ENCODE measurements at places on chromosomes 16 and 17. TPM values are rescaled to one million over a fixed set of nuclear protein-coding genes. Genes with fewer than 3 reads are reported as not detected.
A peak's percentile ranks its signal among the peaks of the same experiment; 100 is the strongest.

The CA7 gene
- not detected for total RNA-seq

The PDIA2 gene
- 2.7 TPM for total RNA-seq

The TBC1D3 gene
- not detected for total RNA-seq

The FOXN1 gene
- total RNA-seq: 0.21 TPM

The RNF157 gene
- total RNA-seq: 6.7 TPM

The MMP28 gene
- total RNA-seq: 3.5 TPM

The SCNN1B gene
- total RNA-seq: 3.8 TPM

The MRTFB gene
- total RNA-seq: 30.9 TPM

DNA sequence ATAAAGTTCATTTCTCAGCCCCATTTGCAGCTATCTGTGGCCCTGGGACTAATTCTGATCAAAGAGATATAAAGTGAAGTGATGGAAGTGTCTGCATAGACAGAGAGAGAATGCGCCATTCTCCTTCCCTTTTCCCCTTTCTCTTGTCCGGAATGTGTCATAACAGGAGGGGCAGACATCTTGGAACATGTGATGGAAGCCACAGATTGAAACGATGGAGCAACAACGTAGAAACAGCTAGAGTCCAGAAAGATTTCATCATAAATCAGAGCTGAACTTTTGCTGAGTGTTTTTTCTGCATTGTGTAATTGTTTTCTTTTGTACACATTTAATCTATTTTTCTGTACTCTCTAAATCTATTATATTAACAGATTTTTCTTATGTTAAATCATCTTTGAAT lies 11.3 kb downstream of the ASGR1 start:
- DNase-seq: no peak

- no peak for DNase-seq
Measured at GRCh38 chr16:84535408-84535807, 30.9 kb upstream of the MEAK7 start.

DNA sequence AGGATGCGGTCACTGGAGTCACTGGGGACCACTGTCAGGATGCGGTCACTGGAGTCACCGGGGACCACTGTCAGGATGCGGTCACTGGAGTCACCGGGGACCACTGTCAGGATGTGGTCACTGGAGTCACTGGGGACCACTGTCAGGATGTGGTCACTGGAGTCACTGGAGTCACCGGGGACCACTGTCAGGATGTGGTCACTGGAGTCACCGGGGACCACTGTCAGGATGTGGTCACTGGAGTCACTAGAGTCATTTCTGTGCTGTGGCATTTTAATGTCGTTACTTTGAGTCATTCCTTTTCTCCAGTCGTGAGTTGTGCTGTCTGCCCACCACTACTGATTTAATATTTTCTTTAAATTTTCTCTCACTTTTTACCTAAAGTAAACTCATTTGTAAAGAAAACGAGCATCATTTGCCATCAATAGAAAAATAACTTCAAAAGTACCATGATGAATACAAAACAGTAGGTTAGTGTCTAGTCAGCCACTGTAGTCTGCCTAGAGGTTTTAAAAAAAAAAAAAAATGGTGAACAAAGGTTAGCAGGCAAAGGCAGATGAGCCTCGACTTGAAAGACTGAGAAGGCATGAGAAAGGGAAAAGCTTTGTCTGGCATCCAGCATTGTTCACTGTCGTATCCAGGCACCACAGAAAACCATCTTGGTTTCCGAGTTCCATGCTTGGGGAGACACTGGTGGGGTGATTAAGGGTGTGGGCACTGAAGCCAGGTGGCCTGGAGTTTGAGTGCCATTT lies 346.6 kb downstream of the SNX29 start:
- no peak for DNase-seq

GRCh38 chr17:43042025-43042628 lies 17.1 kb downstream of the RND2 start:
- no peak for DNase-seq

DNA sequence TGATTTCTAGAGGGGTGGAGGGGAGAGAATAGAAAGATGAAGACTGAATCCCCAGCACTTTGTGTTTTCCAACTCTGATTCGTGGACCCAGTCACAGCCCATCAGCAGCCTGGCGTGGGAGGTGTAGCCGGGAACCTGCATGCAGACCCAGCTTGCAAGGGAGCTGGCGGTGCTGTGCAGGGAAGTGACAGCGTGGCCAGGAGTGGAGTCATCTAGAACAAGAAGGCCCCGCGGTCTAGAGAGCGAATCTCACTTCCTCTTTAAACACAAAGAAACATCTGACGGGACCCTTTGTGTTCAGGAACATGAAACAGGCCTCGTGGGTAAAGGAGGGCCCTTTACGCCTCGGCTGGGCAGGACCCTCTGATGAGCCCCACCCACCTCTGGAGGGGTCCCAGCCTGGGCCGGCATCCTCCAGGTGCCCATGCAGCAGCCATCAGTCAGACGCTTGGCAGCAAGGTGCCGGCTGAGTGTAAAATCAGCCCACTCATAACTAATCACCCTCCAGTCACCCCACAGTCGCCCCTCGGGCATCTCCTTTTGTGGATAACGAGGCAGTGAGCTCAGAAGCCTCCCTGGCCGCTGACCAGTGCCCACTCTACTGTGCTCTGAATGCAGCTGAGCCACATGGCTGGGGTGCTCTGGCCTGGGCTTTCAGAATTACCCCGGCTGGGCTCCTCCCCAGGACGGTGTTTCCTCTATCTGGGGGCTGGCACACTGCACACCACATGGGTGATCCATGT lies 4.4 kb downstream of the SNAI3 start:
- DNase-seq: no peak

DNA sequence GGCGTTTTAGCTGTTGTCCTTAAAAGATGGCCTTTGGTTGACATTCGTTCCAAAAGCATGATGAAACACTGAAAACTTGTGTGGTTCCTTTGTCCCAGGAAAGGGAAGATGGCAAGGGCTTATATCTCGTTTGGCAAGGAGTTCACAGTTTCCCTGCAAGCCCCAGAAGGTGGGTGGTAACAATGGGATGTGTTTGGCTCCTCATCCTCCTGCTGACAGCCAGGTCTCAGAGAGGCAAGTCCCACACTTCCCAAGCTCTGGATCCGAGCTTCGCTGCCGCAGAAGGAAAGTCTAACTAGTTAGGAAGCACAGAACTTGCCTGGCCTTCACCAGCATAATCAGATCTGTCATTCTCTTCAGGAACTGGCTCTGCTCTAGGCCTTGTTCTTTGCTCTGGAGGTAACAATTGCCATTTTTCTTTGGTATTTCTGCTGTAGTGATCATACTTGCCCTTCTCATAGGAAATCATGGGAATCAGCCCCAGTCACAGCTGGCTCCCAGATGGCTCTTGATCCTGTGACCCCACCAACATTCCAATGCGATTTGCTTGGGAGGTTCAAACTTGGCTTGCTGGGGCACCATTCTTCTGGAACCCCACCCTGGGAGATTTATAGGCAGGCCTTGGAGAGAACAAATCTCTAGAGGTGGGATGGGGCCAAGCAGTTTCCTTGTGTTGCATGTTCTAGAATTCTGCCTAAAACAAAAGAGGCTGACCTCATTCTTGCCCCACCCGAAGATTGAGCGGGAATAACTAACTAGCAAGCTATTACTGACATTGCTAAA lies 17.9 kb downstream of the KPNA2 start:
- DNase-seq: peak; percentile 84

GRCh38 chr16:85936816-85937215 lies 37.9 kb downstream of the IRF8 start:
- no peak for DNase-seq

- no peak for DNase-seq
Measured at GRCh38 chr16:83666449-83666848, 141.3 kb upstream of the HSBP1 start.

DNA sequence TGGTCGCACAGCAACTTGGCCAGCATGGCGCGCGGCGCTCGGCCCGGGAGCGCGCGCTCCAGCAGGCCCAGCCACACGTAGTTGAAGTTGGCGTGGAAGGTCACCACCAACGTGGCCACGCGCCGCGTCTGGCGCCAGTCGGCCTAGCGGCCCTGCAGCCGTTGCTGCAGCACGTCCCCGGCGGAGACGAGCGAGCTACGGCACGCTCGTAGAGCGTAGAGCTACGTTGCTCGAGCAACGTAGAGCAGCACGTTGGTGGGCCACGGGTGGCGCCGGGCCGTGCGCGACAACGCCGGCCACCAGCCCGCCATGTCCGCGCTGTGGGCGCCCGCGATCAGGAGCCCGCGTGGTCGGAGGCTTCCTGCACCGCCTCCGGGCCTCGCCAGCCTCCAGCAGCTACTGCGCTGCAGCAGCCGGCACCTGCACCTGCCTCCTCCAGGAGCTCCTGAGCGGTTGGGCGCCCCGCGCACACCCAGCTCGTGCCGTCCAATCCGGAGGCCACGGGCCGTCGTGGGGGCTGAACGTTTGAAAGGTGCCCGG lies 13.4 kb upstream of the SULT1A1 start:
- DNase-seq: peak; percentile 23

DNA sequence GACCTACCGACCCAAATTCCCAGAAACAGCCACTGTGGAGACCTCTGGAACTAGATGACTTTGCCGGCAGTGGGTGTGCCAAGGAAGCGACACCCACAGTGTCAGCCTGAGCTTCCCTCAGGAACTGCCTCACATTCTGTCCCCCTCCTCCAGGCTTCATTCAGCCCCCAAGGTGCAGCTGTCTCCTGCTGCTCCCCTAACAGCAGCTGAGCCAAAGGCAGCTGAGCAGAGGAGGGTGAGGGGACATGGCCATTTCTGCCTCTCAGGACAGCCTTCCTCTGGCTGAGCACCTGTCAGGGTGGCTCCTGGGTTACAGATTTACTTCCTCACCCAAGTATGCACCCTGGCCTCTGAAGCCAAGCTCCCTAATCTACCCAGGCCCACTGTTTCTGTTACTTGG lies 22.1 kb upstream of the MTMR4 start:
- DNase-seq: peak; percentile 78

- DNase-seq: no peak
Measured at GRCh38 chr16:78552716-78553115, 453.3 kb downstream of the WWOX start.

DNA sequence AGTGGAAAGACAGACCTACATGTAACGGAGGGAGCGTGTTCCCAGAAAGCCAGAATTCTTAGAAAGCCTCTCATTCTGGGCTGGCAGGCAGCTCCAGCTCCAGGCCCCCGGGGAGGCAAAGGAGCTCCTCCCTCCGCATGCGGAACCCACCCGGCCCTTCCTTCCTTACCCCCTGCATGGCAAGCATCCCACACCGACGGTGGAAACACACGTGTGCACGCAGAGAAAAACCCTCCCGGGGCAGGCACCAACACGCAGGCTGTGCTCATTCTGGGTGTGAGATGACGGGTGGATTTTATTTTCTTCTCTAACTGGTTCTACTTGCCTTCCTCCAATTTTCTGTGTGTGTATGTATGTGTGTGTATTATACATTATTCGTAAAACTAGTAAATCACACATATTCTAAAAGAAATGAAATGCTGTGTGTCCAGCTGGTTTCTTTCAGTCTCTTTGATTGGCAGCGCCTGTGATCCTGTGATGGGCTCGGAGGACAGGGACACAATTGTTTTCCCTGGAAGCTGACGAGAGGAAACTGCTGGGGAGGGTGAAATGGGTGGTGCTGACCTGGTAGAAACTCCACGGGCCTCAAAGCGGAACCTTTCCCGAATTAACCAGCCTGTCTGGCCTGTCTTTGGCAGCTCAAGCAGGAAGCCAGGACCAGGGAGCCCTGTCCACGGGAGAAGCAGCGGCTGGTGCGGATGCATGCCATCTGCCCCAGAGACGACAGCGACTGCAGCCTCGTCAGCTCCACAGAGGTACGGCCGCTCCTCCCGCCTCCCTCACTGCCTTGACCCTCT lies 22.2 kb downstream of the CARD14 start:
- peak; percentile 67 for DNase-seq

GRCh38 chr17:65918500-65918899 lies 273.4 kb downstream of the CEP112 start:
- peak; percentile 35 for DNase-seq

DNA sequence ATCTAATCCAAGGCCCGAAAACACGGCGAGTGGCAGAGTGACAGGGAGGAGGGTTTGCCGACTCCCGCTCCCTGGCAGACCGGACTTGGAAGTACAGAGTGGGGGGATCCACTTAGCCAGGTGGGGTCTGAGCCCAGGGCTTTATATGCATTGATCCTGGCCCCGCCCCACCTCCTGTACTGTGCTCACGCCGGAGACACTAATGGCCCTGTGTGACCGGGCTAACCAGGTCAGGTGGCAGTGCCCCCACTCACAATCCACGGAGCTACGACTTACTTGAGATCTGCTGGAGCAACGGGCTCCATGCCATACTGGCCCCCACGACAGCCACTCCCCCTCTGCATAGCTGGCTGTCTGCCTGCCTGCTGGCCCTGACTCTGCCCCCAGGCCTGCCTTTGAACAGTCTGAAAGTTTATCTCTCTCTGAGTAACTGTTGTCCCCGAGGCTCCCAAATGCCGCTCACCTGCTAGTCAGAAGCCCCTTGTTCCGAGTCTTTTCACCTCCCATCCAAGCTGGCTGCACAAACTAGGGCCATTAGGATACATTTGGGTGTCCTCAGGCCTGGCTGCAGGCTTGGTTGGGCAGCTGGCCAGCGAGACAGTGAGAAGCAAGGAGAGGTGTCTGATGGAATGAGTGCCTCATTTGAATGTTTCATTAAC lies 28.0 kb downstream of the CACNA1G start:
- DNase-seq: peak; percentile 64

GRCh38 chr17:66727634-66728570 lies 107.0 kb upstream of the CACNG5 start:
- DNase-seq: peak; percentile 87

DNA sequence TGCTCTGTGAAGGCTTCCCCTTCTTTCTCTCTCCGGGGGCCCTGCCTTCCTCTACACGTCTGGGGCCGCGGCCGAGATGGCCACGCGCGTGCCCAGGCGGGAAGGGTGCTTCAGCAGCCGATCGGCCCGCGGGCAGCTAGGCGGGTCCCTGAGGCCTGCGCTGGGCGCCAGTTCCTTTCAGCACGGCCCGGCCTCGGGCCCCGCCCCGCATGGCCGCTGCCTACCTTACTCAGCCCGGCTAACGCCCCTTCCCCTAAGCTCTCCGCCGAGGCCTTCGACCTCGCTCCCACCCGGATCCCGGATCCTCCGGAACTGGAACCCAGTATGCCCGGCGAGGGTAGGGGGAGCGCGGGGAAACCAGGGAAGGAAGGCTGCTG lies 335 bp downstream of the TMEM11 start:
- DNase-seq: no peak

GRCh38 chr17:69503711-69504110 lies 89.2 kb downstream of the MAP2K6 start:
- DNase-seq: no peak

- peak; percentile 49 for DNase-seq
Measured at GRCh38 chr17:40023590-40024292, 8.5 kb downstream of the CSF3 start.

GRCh38 chr17:68292689-68293040 lies 1.4 kb downstream of the ARSG start:
- no peak for DNase-seq

GRCh38 chr16:89596957-89597649 lies 16.3 kb upstream of the DPEP1 start:
- no peak for DNase-seq

- DNase-seq: peak; percentile 31
Measured at GRCh38 chr17:1229349-1229899, 40.8 kb upstream of the BHLHA9 start.

Measured in tongue (tissue), 3 donors.